ENCODE measurements at places on chromosomes 12 and 14.
A peak's percentile ranks its signal among the peaks of the same experiment; 100 is the strongest.

- no peak for DNase-seq
Observed at GRCh38 chr12:89984846-89985245, 276.2 kb upstream of the ATP2B1 start.

DNA sequence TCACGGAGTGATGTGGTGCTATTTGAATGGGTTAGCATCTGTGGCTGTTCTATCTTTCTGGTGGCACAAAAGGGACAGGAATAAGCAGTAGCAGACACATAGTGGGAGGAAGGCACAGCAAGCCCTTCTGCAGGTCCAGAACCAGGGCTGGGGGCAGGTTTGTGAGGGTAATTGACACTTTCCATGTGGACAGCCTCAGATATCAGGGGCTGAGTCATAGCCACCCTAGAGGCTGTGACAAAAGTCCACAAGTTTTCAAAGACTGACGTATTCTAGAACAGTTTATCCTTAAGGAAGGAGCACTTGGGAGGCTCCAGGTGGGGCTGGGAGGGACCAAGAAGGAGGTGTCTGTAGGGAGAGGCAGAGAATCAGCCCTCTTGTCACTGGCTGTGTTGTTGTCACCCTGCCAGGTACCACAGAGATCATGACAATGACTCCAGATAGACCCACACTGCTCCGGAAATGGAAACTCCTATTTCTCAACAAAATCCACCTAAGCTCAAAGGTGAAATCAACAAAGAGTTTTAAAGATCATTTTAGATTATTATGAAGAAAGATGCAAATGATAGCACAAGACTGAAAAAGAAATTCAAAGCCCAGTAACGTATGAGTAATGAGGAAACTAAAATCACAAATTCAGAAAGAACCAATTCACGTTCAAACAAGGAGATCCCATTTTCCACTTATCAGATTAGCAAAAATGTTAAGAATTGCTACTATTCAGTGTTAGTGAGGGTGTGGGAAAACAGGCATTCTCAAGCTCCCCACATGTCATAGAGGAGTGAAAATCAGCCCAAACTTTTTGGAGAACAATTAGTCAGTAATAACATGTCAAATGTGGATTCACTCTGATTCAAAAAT is 48.3 kb downstream of the NFKBIA start:
- DNase-seq: peak; percentile 54

GRCh38 chr12:112598626-112599025 is 179.9 kb downstream of the PTPN11 start:
- DNase-seq: no peak

- no peak for DNase-seq
Observed at GRCh38 chr14:63647696-63648410, 6.2 kb upstream of the WDR89 start.

DNA sequence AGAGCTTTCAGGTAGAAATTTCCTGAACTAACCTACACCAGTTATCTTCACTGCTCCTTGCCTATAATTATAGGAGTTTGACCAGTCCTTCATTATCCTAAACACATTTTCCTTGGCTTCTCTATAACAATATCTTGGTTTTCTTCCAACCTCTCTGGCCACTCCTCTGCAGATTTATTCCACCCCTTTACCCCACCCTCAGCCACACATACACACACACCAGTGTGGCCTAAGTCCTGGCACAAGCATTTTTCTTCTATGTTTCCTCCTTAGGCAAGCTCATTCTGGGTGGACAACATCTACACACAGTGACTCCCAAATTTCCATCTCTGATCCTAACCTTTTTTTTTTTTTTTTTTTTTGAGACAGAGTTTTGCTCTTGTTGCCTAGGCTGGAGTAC is 25.1 kb downstream of the CDK17 start:
- no peak for DNase-seq

- DNase-seq: no peak
Observed at GRCh38 chr14:88075269-88075981, 70.5 kb downstream of the GPR65 start.

DNA sequence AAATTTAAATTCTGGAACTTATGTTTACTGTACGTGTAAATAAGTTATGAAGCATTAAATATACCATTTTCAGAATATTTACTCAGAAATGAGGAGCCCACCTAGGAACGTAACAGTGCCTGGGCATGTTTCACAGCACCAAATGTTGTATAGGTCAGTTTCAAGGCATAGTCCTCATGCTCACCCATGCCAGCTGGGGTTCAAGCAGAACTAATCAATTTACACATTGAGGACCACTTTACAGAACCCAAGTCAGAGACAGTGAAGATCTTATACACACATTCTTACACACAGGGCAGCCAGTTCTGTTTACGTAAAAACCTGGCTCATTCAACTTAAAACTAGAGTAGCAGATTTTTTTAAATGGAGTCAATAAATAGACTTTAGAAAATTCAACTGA is 2.0 kb downstream of the KICS2 start:
- no peak for DNase-seq

DNA sequence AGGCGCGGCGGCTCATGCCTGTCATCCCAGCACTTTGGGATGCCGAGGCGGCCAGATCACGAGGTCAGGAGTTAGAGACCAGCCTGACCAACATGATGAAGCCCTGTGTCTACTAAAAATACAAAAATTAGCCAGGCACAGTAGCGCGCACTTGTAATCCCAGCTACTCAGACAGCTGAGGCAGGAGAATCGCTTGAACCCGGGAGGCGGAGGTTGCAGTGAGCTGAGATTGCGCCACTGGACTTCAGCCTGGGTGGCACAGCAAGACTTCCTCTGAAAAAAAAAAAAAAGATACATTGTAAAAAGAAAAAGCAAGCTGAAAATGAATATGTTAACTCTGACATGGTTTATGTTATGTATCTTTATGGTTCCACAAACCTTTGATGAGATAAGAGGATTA is 33.6 kb downstream of the RPGRIP1 start:
- DNase-seq: no peak

- DNase-seq: no peak
Observed at GRCh38 chr12:75784591-75784990, 247.0 kb downstream of the PHLDA1 start.

- no peak for DNase-seq
Observed at GRCh38 chr12:93745286-93745685, 68.1 kb downstream of the CRADD start.

- no peak for DNase-seq
Observed at GRCh38 chr12:31819427-31819826, 90.6 kb upstream of the AMN1 start.

- peak; percentile 16 for DNase-seq
Observed at GRCh38 chr14:21023817-21024584, 860 bp downstream of the NDRG2 start.

GRCh38 chr14:72932893-72933292 is 6.6 kb downstream of the DCAF4 start:
- no peak for DNase-seq

- no peak for DNase-seq
Observed at GRCh38 chr14:33413381-33413780, 474.7 kb downstream of the NPAS3 start.

DNA sequence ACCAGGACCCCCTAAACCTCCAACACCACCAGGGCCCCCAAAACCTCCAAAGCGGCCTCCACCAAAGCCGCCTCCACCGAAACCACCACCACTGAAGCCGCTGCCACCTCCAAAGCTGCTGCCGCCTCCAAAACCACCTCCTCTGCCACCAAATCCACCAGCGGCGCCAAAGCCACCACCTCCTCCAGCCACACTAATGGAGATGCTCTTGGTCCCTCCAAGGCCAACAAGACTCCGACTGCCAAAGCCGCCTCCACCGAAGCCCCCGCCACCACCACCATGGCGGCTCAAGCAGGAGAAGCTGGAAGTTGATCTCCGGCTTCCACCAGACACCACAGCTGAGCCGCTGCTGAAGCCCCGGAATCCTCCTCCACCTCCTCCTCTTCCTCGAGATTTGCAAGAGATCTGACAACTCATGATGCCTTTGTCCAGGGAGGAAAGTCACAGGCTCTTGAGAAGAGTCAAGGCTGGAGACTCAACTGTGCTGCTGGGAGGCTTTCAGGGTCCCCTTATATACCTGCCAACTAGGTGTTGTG is at the start of gene KRT2:
Gene KRT2 (minus strand): TSS at position 486 of the 536 bp plus-strand sequence. CDS start 69 bp downstream, at position 417.
- no peak for DNase-seq

- DNase-seq: no peak
Observed at GRCh38 chr14:95290871-95291431, 28.8 kb downstream of the CLMN start.

DNA sequence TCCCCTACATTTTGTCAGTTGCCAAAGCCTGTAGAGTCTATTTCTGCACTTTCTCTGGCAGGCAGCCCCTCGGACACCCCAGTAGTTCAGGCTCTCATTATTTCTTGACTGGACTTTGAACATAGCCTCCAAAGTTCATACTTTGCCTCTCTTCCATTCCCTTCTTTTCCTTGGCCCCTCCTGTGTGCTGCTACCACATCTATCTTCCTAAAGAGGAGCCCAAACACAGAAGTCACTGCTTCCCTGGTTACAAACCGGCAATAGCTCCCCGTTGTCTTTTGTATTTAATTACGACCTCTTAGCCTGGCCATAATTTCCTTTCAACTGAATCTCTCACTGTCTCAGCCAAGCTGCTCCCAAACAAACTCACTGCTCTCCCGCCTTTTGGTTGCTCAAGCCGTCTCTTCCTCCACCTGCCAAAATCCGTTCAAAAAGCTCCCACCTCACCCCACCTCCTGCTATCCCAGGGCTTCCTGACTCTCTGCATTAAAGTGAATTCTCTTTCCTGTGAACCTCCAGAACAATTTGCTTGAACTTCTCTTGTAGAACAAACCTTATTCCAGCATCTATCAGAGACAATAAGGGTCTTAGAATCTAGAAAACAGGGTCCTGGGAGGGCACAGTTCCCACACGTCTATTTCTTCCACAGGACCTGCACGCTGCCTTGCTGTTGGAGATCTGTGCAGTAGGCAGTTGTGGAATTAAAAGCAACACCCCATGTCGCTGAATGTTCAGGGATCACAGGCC is 46.9 kb downstream of the PRMT8 start:
- no peak for DNase-seq
